A673 (cell line): ENCODE measurements at places on chromosomes 2 and 18. TPM values are rescaled to one million over a fixed set of nuclear protein-coding genes. Genes with fewer than 3 reads are reported as not detected.

GRCh38 chr2:210839034-210839433 is 282.6 kb downstream of the CPS1 start:
- no peaks in the 10 kb centered on the region for H3K4me1 ChIP-seq
- H3K36me3 ChIP-seq, result no peaks in the 10 kb centered on the region
- H3K4me3 ChIP-seq, result no peak overlapping the region
- H3K27me3 ChIP-seq, result no peaks in the 10 kb centered on the region
- H3K27ac ChIP-seq, result no peak overlapping the region
- peak; percentile 12 for DNase-seq

- no peak overlapping the region for H3K27ac ChIP-seq
- H3K27me3 ChIP-seq, result no peaks in the 10 kb centered on the region
- H3K36me3 ChIP-seq, result no peaks in the 10 kb centered on the region
- no peak overlapping the region for H3K4me3 ChIP-seq
- no peaks in the 10 kb centered on the region for H3K4me1 ChIP-seq
Measured at GRCh38 chr2:220959391-220959802, 612.7 kb downstream of the EPHA4 start.

Gene OR6B2
- total RNA-seq, result not detected in 2 replicates

GRCh38 chr2:64359892-64360657 is 93.9 kb upstream of the LGALSL start:
- no peak for DNase-seq
- H3K4me3 ChIP-seq, result no peak overlapping the region
- no peaks in the 10 kb centered on the region for H3K4me1 ChIP-seq
- H3K36me3 ChIP-seq, result no peaks in the 10 kb centered on the region

Gene DSG1
- total RNA-seq, result not detected in 2 replicates

- H3K27me3 ChIP-seq, result no peaks in the 10 kb centered on the region
- H3K36me3 ChIP-seq, result no peaks in the 10 kb centered on the region
- H3K27ac ChIP-seq, result peak overlapping the region; percentile 50
- DNase-seq, result peak; percentile 14
- no peaks in the 10 kb centered on the region for H3K4me1 ChIP-seq
Measured at GRCh38 chr18:74251297-74252038, 40.3 kb downstream of the CYB5A start.

- no peaks in the 10 kb centered on the region for H3K36me3 ChIP-seq
- H3K4me3 ChIP-seq, result no peak overlapping the region
- no peak overlapping the region for H3K27ac ChIP-seq
- no peaks in the 10 kb centered on the region for H3K27me3 ChIP-seq
Measured at GRCh38 chr18:63161032-63161760, 158.4 kb downstream of the BCL2 start.

DNA sequence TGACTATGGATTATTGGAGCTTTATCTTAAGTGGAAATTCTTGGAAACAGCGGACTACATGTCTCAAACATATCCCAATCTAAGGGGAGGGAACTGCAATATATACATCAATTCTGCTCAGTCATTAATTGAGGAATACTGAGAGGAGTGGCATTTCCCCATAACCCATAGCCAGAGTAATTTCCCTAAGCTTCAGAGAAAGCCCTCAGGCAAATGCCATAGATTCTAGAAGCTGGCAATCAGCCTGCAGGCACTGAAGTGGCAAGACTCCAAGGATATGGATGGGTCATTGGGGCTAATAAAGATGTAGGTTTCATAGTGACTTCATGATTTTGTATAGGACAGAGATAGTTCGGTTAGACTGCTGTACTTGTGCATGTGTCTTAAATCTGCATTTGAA is 1960.5 kb upstream of the PIK3C3 start:
- H3K4me3 ChIP-seq, result no peak overlapping the region
- H3K27ac ChIP-seq, result no peak overlapping the region
- no peaks in the 10 kb centered on the region for H3K4me1 ChIP-seq
- H3K36me3 ChIP-seq, result no peaks in the 10 kb centered on the region

Gene RGPD3
- 0.30 and 0.57 TPM in 2 replicates for total RNA-seq

Gene FHOD3
- 0.26 and 0.34 TPM in 2 replicates for total RNA-seq

DNA sequence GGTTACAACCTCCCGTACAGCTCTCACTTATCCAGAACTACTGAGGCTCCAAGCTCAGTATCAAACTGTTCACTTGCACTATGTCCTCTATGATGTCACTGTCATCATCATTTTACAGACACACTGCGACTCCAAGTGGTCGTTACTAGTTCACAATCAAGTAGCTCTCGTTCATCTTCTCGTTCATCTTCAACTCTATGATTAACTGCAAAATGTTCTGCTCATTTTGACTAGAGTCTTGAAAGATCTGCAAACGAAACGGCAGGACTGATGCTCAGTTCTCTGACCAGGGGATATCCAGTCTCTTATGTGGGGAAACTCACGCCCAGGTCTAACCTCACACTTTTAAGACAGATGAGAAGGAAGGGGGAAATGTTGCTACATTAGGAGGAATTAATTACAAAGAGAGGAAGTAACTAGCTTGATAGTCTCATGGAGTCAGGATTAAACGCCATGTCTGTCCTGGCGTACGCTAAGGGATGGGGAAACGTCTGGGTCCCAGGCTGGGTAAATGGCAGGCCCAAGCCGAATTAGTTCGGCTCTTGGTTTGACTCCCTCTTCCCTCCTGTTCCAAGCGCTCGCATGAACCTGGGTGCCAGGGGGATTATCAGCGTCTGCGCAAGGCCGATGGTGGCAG is 794 bp upstream of the CHCHD5 start:
- H3K36me3 ChIP-seq, result peaks cover 6% of the 10 kb centered on the region
- DNase-seq, result peak; percentile 62
- peaks cover 24% of the 10 kb centered on the region for H3K4me1 ChIP-seq
- peak overlapping the region; percentile 59 for H3K4me3 ChIP-seq
- peak overlapping the region; percentile 94 for H3K27ac ChIP-seq

GRCh38 chr2:126175222-126175621 is 480.7 kb upstream of the GYPC start:
- no peak for DNase-seq
- H3K36me3 ChIP-seq, result no peaks in the 10 kb centered on the region
- no peak overlapping the region for H3K4me3 ChIP-seq
- H3K27me3 ChIP-seq, result no peaks in the 10 kb centered on the region
- H3K4me1 ChIP-seq, result no peaks in the 10 kb centered on the region
- H3K27ac ChIP-seq, result no peak overlapping the region

DNA sequence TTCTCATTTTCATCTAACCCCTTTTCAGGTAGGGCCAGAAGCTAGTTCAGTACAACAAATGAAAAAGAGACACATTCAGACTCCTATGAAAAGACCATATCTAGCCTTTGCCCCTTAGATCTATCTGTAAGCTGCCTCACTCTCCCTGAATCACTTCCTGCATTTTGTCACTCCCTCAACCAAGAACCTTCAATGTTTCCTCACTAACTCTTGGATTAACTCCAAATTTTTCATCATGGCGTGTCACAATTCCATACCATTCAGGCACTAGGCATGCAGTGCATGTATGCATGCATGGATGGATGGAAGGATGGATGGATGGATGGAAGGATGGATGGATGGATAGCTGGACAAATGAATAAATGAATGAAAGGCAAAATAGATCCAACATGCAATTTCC is 356.9 kb downstream of the TNS1 start:
- no peak overlapping the region for H3K27ac ChIP-seq
- no peaks in the 10 kb centered on the region for H3K36me3 ChIP-seq
- H3K4me1 ChIP-seq, result peaks cover 6% of the 10 kb centered on the region
- H3K27me3 ChIP-seq, result no peaks in the 10 kb centered on the region
- H3K4me3 ChIP-seq, result no peak overlapping the region

Gene CD28
- not detected in 2 replicates for total RNA-seq

- no peaks in the 10 kb centered on the region for H3K36me3 ChIP-seq
- no peak overlapping the region for H3K4me3 ChIP-seq
- H3K4me1 ChIP-seq, result no peaks in the 10 kb centered on the region
- no peak overlapping the region for H3K27ac ChIP-seq
- DNase-seq, result no peak
- no peaks in the 10 kb centered on the region for H3K27me3 ChIP-seq
Measured at GRCh38 chr2:64081046-64081445, 61.8 kb upstream of the VPS54 start.

DNA sequence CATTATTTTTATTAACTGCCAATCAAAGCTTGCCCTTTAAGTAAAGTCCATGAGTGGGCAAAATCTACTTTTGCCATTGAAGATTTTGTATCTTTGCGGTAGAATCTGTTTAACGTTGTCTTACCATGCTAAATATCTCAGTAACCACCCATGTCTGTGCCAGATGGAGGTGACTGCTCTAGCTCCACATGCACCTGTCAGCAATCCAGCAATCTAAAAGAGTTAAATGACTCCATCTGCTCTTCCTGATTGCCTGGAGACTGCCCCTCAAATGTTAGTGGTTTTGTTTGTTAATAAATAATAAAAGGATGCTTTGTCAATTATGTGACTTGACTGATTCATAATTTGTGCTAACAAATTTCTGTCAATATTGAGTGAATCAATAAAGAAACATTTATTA is 141.7 kb downstream of the RBM43 start:
- DNase-seq, result no peak
- H3K4me1 ChIP-seq, result peaks cover 10% of the 10 kb centered on the region
- H3K36me3 ChIP-seq, result no peaks in the 10 kb centered on the region
- peak overlapping the region; percentile 66 for H3K27ac ChIP-seq
- H3K27me3 ChIP-seq, result no peaks in the 10 kb centered on the region
- no peak overlapping the region for H3K4me3 ChIP-seq
